ENCODE measurements at places on chromosomes 6 and 20. TPM values are rescaled to one million over a fixed set of nuclear protein-coding genes. Genes with fewer than 3 reads are reported as not detected.

Gene NPEPL1
- 11.2 TPM for total RNA-seq

Gene RAD21L1
- total RNA-seq = 0.98 TPM

Gene ACTL10
- 0.49 TPM for total RNA-seq

Gene MAP7
- not detected for total RNA-seq

Gene PHACTR1
- total RNA-seq = 5.9 TPM

Gene COL20A1
- total RNA-seq = not detected

Gene PDSS2
- total RNA-seq = 16.7 TPM

Gene PSMG4
- 26.8 TPM for total RNA-seq

Gene GPR63
- total RNA-seq = 0.29 TPM

Gene GCNT2
- 6.2 TPM for total RNA-seq

Gene RAB23
- total RNA-seq = 51.2 TPM

Gene ARMC2
- 0.78 TPM for total RNA-seq

Gene PAX1
- total RNA-seq = not detected

Gene RGS17
- 3.2 TPM for total RNA-seq

Gene WFDC5
- total RNA-seq = not detected

Gene ECT2L
- total RNA-seq = not detected

Gene DCDC2
- total RNA-seq = not detected

Gene TAF8
- total RNA-seq = 29.1 TPM

Gene TMC2
- total RNA-seq = not detected

Gene OLIG3
- total RNA-seq = not detected
